Aorta (tissue), 5 donors: ENCODE measurements at places on chromosomes 12 and 14. TPM values are rescaled to one million over a fixed set of nuclear protein-coding genes. Genes with fewer than 3 reads are reported as not detected.

TUBA1A gene
- total RNA-seq, result 253 TPM

DNA sequence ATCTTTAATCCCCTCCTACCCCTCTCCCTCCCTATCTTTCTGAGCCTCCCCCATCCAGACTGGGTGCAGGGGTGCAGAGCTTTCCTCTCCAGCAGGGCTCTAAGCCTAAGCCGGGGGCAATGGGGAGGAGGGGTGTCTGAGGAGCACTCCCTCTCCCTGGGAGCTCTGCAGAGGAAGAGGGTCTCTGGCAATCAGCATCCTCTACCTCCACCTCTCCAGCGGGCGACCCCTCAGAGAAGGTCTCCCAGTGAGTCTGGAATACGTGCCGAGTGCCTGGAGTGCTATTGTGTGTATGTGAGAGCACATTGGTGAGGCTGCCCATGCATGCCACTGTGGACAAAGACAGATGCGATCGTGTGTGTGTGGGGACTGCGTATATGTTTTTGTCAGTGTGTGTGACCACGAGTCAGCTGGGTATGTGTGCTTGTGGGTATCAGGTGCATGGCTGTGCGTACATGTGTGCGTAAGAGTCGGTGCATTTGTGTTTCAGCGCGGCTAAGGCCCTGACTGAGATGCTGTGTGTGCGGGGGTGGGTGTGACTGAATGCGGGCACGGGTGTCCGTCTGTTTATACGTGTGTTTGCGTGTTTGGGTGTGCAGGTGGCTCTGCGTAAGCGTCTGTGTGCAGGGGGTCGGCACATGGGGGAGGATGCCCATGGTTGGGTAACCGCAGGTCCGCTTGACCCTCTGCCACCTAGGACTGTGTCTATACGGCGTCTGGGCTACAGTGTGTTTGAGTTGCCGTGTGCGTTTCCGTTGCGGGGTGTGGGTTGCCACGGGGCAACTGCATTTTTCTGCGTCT, 905 bp upstream of the DLK1 start:
- no peak for DNase-seq

DNA sequence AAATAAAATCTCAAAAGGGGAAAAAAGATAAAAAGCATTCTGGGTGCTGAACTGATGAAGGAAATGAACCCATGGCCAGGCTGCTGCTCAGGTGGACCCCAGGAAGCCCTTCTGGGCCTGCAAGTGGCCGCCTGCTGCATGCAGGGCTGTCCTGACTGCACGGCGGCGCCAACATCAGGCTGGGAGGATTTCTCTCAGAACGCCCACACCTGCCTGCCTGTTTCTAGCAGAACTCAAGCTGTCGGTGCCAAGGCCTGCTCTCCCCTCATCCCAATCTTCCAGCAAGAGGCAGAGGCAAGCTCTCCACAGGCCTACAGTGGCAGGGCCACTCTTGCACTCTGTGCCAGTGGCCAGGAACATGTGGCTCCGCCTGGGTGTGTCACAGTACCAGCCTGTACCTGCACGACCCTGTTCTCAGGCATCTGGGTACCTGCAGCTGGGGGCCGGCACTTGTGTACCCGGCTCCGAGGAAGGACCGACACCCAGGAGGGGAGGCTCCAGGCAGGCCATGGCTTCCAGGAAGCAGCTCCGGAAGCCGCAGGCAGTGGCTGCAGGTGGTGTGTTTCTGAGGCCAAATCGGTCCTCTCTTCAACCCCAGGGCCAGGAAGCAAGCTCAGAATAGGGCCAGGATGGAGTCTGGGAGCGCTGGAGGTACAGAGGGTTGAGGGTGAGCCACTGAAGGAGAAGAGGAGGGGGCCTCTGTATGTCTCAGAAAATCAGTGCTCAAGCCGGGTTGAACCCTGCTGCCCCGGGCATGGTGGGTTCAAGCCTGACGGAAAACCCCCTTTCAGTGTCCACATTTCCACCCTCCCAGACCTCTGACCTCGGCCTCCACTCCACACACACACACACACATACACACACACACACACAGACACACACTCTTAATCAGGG, 2.5 kb upstream of the INF2 start:
- DNase-seq, result no peak

DNA sequence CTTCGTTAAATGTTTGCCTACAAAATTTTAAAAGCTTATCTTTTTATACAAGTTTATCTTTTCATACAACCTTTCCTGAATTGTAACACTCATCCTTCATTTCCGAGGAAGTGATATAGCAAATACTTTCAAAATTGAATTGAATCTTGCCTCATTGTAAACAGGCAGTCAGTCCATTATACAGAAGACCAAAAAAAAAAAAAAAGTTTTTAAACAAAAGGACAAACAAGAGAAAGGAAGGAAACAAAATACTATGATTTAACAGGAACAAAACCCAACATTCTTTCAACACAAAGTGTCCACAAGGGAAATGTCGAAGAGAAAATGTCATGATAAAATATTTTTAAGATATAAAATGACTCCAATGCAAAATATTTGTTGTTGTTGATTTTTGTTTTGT, 8.5 kb downstream of the ATF7 start:
- DNase-seq, result no peak

DNA sequence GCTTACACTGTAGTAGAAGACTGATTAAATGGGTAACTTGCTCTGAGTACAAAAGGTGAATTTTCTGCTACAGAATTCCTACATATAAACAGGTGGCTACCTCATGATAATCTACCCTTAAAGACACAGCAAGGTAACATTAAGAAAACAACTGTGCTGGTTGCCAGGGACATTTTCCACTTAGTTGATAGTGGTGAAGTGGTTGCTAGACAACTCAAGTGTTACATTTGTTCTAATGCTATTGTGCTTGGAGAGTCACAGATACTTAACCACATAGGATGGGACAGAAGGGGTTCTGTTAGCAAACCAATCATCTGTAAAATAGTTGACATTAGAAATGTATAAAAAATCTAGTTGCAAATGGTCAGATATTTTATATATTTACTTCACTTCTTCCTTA, 870.3 kb upstream of the SEL1L start:
- DNase-seq, result no peak

DNA sequence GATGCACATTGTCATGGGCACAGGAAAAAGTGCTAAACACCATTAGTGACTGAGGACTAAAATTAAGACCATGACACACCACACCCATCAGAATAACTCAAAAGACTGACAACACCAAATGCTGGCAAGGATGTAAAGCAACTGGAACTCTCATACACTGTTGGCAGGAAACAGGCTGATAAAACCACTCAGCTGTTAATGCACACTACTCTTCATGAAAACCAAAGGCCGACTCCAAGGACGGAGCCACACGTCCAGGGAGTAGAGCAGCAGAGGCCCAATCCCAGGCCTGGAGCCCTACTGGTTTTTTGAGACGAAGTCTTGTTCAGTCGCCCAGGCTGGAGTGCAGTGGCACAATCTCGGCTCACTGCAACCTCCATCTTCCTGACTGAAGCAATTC, 6.4 kb downstream of the RAD52 start:
- no peak for DNase-seq

CAPZA3 gene
- total RNA-seq, result not detected

NPAS3 gene
- 4.3 TPM for total RNA-seq

PRPH gene
- total RNA-seq, result 5.4 TPM
